Effector CD4-positive, alpha-beta T cell (primary cell): ENCODE measurements at places on chromosomes 6 and 20.

DNA sequence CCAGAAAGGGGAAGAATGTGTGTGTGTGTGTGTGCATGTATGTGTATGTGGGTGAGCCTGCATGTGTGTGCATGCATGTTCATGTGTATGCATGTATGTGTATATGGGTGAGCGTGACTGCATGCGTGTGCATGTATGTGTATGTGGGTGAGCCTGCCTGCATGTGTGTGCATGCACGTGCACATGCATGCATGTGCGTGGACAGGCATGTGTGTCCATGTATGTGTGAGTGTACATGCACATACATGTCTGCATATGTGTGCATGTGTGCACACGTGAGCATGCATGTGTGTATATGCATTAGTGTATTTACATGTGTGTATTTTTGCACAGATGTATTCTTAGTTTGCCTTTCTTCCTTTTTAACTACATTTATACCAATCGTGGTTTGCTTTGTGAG, 601.5 kb downstream of the QKI start:
- no peak for DNase-seq

DNA sequence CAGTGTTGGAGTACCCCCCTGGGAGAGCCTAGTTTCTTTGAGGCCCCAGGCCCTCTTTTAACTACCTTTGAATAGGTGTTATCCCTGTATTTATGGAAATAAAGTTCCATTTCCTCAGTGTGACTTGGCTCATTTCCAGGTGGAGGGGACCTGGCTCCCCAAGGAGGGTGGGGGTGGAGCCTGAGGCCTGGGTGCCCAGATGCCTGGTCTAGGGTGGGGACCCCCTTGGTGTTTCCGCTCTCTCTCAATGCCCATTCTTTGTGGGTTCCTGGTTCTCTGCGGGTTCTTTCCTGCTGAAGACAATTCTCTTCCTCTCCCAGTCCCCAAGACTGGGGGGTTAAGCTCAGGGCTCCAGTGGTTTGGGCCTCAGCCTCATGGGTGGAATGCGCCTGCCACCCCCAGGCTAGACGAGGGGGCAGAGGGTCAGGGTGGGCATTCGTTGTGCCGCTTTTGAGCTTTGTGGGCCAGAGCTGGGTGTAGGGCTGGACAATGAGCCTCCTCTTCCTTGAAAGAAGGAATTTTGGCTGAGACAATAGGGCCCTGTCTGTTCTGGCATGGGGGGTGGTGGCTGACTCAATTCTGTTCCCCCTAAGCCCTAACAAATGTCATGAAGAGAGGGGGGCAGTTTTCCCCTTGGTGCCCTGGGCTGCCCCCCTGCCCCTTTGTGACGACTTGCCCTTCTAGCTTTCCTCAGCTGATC, 686 bp upstream of the EGFL8 start:
- no peak for DNase-seq

- no peak for DNase-seq
These were observed 259.1 kb upstream of the FERMT1 start for GRCh38 chr20:6381887-6382286.

DNA sequence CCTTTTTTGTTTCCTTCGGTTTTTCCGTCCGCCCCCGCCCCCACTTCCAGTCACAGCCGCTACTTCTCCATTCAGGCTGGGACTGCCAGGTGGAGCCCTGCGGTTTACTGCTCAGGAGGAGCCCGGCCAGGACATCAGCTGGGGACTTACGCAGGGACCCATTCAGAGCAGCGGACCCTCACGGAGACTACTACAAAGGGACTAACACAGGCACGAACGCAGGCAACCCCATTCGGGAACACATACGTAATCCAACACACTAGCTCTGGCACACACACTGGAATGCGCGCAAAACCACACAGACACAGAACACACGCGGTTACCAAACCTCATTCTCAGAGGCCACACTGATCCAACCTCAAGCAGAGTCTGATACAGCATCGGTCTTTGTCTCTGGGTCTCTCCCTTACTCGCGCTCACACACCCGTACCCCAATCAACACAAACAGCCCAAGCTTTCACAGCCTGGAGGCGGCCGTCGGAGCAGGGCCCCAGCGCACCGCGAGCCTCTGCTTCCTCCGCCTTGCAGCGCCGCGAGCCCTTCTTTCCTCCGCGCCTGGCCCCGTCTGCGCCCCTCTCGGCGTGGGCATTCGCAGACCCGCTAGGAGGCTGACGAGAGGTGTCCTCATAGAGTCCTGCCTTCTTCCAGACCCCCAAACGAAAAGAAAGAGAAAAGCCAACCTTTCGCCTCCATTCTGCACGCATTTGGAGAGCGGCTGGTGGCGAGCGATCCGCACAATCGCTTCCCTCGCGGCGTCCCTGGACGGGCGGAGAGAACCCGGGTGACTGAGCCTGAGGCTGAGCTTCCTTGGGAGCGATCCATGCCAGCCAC, 1.1 kb upstream of the SLC32A1 start:
- no peak for DNase-seq

- DNase-seq: no peak
These were observed 82.4 kb upstream of the FAM184A start for GRCh38 chr6:119160911-119161310.

DNA sequence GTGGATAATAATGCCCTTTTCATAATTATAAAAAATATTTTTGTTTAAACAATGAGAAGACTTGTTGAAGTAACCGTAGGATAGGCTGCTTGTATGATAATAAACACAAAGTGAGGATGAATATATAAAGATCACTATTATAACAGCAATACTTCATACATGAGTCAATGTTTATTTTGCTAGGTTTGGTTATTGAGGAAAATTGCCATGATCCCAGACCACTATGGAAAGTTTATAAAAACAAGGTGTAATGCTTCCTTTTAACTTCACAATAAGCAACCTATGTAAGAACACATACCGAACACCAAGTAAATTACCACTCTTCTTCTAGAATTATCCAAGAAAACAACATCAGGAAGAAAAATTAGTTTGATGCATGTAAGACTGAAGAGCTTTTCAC, 495.3 kb upstream of the RNF217 start:
- DNase-seq: no peak

DNA sequence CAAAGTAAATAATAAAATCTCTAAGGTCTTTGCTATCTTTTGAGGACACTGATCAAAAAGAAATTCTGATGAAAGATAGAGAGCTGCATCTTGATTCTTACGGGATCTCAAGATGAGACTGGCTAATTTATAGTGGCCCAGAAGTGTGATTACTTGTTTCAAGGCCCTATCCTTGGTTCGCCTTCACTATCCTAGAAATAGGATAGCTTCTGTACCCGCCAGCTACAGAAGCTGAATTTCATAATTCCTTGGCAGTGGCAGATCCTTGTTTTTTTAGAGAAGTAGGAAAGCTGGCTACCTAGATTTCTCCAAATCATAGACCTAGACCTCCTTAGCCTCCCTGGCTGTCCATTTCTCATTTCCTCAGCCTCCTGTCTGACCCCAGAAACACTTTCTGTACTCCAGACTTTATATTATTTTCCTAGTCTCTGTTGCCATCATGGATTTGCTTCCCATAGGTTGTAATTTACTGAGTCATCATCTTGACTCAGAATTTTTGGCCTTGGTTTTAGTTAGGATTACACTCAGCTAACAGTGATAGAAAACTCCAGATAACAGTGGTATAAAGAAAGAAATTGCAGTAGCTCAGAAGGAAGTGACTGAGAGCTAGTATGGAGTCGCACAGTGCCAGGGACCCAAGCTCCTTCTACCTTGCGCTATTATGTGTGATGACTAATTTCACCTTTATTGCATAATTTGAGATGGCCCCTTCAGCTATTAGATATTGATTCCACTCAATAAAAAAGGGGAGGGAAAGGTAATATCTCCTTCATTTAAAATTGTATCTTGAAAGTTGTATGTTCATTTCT, 27.7 kb downstream of the PHF3 start:
- DNase-seq: no peak

DNA sequence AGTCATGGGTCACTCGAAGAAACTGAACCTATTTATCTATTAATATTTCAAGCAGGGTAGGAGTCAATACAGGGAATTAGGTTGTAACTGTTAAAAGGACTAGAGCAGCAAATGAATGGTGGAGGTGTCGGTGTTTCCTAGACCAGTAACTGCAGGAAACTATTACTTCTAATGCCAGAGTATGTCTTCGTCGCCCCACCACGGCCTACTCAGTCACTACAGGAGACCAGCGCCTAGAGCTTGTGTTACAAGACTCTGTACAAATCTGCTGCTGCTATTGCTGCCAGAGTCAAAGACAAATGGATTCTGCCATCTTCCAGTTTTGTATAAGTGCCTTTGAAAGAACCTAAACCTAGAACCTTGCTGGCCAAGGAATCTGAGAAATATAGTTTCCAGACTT, 343.9 kb downstream of the SOX4 start:
- DNase-seq: no peak

DNA sequence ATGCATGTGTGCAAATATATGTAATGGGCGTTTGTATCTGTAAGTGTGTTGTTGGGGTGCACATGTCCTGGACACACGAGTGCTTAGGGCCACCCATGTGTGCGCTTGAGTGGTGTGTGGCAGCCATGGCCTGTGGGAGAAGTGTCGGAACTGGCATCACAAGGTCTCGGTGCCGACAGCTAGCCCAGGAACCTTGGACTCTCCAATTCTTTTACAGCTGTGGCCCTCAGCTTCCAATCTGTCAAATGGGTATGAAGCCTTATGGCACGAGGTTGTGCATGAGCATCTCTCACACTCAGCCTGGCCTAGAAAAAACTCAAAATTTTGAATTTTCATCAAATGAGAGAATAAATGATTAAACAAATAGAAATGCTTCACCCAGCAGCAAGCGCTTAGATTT, 42.0 kb downstream of the SPDEF start:
- no peak for DNase-seq

- DNase-seq: peak; percentile 42
These were observed 13.9 kb downstream of the GNL1 start for GRCh38 chr6:30542404-30542725.

GRCh38 chr20:22260506-22260905, 323.9 kb downstream of the FOXA2 start:
- DNase-seq: no peak

DNA sequence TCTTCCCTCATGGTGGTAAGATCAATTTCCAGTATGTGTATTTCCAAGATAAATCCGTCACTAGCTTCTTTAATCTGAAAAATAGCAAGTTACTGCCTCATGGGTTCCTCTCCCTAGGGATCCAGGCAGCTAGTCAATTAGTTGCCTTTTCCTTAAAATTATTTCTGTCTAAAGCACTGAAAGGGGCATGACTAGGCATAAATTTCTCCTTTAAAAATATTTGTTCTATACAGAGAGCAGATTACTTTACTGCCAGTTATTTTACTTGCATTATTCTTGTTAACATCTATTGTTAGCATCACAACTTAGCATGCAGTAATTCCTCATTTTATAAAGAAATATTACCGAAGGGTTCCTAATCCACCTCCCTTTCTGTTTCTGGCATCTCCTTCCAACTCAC, 1.4 kb downstream of the MTCL3 start:
- no peak for DNase-seq

- no peak for DNase-seq
These were observed 25.4 kb downstream of the FBXO9 start for GRCh38 chr6:53090576-53090975.

DNA sequence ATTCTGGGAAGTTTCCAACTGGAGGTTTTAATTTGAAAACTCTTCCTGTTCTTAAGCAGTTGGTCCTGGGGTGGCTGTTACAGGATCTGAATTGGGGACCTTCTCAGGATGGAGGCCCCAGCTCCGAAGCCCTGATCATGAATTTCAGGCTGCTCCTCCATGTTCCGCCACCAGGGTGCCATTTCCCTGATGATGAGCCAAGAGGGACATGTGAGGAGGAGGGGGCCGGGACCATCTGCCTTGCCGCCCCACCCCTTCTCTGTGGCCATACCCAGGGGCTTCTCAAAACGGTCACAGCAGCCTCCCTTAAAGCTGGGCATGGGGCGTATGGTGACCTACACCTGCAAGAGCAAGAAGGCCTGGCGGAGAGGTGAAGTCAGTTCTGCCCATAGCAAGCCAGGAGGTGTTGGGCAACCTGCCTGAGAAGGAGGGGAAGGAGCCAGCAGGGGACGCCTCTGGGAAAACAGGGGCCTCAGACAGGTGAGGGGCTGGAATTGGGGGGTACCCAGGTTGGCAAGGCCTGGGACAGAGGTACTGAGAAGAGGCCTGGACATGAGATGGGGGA, 3.6 kb upstream of the BAK1 start:
- DNase-seq: no peak

DNA sequence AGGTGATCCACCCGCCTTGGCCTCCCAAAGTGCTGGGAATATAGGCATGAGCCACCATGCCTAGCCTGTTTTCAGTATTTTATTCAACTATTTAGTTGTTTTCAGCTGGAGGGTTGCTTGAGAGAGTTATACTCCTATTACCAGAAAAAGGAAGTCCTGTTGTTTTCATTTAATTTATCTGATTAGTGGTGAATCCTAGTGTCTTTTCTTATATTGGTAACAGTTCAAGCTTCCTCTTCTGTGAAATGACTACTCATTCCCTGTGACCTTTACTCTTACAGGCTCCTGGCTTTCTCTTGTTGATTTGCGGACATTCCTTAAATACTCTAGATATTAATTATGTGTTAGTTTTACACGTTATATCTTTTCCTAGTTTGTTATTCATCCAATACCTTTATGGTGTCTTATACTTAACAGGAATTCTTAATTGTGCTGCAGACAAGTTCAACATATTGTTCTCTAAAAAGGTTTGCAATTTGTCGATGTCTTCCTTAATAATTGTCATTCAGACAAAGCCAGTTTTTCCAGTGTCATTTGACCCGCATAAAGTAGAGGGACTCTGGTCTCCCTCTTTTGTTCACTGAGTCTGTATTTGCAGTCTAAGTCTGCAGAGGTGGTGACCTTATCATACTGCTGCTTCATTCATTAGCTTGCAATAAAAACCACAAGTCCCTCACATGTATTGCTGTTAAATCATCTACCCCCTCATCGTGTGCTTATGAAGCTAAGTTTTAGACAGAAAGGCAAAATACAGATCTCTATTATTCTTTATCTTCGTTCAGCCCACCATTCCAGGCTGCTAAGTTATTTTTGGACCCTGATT, 51.4 kb downstream of the ZBTB9 start:
- DNase-seq: no peak

DNA sequence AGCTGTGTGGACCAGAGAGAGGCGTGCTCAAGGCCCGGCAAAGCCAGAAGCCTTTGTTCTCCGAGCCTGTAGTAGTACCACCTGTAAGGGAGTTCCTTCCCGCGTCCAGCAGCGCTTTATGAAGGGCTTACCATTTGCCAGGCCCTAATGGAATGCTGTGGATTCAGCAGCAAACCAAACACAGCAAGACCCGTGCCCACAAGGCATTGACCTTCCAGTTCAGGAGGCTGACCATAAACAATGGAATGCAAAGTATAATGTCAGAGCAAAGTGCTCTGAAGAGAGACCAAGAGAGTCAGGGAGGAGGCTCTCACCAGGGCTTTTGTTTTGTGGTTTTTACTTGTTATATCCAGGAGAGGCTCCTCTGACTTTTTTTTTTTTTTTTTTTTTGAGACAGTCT, 209.8 kb downstream of the ZMYND8 start:
- DNase-seq: no peak

- DNase-seq: no peak
These were observed 139.0 kb downstream of the PXDC1 start for GRCh38 chr6:3612341-3613041.

DNA sequence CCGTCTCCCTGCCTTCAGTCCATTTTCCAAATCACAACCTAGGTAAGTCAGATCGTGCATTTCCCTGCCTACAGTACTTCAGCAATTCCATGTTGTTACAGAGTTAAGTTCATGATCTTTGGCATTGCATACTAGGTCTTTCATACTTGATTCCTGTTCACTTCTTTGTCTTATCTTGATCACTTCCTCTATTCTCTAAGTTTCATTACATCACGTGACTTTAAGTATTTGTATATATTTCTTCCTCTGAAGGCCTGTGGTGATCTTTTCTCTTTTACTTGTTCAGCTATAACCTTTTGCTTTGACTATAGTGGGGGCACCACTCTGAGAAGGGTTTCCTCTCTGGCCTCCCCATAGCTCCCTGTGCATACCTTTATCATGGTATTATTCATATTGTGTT, 100.2 kb downstream of the TRMT11 start:
- DNase-seq: no peak
